ENCODE measurements at places on chromosomes 6 and 20.
A peak's percentile ranks its signal among the peaks of the same experiment; 100 is the strongest.

DNA sequence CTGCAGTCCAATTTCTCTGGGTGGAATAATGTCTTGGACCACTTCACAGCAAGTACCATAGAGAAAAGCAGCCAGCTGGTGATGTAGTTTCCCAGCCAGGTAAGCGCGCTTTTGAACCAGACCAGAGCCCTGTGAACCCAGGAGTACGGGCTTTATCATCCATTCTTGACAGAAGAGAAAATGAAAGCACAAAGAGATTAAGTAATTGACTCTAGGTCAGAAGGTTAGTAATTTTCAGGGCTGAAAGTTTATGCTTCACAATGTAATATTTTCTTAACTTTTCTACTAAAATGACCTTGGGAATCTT lies 7.1 kb upstream of the UST start:
- no peak for DNase-seq

GRCh38 chr6:27836141-27836782 lies 75.9 kb downstream of the OR2B2 start:
- DNase-seq = no peak

DNA sequence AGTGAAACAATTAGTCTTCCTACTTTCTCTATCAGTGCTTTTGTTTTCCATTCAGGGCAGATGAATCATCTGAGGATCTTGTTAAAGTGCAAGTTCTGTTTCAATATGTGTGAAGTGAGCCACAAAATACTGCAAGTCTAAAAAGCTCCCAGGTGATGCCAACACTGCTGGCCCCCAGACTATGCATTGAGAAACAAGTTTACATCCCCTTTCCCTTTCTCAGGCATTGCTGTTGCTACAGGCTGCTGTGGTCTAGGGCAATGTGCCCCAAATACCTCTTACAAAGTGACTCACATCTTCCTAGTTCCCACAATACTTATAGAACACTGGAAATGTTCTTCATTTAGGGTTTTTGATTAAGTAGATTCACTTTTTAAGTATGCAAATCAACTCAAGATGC lies 31.8 kb downstream of the ABRACL start:
- no peak for DNase-seq

DNA sequence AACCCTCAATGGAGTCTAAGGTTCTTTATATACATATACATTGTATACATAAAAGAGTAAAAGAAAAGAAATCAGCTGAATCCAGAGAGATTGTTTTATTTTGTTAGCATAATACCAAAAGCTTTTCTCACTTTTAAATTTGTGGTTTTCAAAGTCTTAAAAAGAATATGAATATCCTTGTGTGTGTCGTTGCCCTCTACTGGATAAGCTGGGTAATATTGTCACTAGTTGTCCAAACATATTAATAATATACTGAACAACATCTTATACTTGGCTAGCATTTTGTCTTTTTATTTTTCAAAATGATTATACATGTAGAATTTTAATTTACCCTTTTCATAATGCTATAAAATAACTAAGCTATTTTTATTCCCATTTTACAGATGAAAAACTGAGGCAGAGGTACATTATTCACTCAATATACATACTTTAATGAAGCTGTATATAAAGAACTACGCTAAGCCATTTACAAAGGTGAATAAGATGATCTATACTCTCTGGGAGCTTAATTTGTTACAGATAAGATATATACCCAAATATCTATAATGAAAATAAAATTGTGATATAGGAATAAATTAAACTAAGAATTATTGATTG lies 531.7 kb downstream of the TFAP2B start:
- DNase-seq = no peak

- no peak for DNase-seq
Measured at GRCh38 chr6:100447081-100447899, 17.4 kb downstream of the SIM1 start.

GRCh38 chr6:146881228-146882181 lies 282.7 kb downstream of the ADGB start:
- no peak for DNase-seq

DNA sequence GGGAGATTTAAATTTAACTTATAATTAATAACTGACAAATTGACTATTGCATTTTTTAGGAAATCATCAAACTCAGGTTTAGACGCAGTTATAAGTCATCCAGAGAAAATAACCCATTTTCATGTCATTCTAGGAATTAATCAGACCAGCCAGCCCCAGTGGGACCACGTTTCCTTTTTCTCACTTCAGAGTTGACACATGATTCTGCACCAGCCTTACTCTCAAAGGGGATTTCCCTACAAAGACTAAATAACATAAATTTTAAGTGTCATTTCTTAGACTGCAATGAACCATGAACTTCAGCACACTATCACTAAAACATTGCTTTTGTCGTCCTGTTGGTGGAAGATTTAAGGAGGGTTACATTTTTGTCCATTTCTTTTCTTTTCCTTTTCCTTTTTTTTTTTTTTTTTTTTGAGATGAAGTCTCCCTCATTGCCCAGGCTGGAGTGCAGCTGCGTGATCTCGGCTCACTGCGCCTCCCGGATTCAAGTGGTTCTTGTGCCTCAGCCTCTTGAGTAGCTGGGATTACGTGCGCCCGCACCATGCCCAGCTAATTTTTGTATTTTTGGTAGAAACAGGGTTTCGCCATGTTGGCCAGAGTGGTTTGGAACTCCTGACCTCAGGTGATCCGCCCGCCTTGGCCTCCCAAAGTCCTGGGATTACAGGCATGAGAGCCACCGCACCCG lies 3.6 kb downstream of the IPCEF1 start:
- peak; percentile 67 for DNase-seq

DNA sequence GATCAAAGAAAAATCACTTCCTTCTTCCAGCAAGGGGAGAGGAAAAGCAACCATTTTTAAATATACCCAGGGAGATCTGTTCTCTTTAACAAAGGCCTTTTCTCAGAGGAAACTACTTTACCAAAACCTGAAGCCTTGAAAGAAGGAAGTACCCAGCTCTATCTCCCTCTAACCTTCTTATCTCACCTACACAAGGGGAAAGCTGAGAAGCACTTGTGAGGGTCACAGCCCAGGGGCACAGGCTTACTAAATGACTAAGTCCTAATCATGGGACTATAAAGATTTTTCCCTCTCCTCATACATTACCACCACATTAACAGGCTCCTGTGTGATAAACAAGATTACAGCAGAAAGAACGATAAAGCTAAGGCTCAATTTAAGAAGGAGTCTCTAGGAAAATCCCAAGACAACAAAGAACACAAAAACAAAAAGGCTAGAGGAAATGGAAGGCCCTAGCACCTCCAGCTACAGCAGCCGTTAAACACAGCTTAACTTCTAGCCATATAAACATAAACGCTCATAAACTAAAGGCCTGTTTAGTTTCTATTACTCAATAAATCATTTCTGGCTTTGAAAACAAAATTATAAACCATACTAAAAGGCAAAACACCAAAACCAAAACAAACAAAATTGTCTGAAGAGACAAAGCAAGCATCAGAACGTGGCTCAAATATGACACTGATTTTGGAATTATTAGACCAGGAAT lies 284.9 kb upstream of the ECI2 start:
- no peak for DNase-seq

DNA sequence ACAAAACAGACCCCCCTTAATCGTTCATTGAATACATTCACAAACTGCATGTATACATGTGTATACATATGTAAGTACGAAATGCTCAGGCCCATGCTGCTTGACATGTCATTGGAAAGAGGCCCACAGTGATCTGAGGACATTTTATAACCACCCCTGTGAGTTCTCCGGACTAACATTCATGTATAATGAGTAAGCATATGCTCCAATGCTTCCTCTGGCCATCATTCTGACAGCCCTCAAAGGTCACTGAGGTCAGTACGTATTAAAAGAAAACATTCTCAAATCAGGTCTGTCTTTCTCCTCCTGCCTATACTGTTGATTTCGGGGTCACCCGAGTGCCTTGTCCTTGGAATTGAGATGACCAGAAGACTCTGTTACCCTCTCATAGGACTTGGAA lies 54.9 kb downstream of the TENT5A start:
- no peak for DNase-seq

DNA sequence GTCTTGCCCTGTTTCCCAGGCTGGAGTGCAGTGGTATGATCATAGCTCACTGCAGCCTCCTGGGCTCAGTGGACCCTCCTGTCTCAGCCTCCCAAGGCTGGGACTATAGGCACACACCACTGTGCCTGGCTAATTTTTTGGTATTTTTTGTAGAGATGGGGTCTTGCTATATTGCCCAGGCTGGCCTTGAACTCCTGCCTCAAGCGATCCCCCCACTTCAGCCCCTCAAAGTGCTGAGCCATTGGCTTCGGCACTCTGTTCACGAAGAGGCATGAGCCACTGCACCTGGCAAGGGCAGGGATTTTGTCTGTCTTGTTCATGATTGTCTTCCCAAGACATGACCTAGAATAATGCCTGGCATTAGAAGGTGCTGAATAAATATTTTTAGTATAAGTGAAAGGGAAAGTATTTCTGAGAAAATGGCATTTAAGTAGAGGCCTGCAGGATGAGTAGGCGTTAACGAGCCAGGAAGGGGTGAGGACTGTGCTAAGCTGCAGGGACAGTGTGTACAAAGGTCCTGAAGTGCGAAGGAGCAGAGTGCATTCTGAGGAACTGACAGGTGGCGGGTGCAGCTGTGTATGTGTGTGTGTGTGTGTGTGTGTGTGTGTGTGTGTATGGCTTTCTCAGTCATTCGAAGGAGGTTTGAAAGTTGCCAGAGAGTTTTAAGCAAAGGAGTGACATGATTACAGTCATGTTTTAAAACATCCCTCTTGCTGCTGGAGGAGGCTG lies 43.0 kb downstream of the VEGFA start:
- DNase-seq = peak; percentile 81

GRCh38 chr20:19780261-19780660 lies 22.2 kb downstream of the RIN2 start:
- DNase-seq = no peak

GRCh38 chr6:152094992-152095592 lies 287.6 kb downstream of the ESR1 start:
- no peak for DNase-seq

DNA sequence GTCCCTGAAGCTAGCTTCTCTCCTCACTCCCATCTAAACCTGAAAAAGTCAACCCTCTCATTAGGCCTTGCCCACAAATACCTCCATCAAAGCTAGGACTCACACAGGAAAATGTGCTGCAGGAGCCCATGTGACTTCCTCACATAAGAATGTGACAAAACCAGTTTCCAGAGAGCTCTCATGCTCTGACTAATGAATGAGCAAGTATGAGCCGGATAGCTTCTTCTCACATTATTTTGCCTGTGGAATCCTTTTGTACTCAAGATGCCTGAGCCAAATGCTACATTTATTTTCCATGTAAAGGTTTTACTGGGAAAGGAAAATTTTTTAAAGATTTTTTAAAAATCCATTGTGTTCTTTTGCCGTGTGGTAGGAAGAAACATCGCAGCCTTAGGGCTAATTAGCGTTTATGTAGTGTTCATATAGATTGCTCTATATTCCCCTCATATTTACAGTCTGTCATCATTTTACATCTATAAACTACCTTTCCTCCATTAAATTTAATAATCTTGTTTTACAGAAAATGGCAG lies 68.6 kb upstream of the CCN6 start:
- DNase-seq = no peak

DNA sequence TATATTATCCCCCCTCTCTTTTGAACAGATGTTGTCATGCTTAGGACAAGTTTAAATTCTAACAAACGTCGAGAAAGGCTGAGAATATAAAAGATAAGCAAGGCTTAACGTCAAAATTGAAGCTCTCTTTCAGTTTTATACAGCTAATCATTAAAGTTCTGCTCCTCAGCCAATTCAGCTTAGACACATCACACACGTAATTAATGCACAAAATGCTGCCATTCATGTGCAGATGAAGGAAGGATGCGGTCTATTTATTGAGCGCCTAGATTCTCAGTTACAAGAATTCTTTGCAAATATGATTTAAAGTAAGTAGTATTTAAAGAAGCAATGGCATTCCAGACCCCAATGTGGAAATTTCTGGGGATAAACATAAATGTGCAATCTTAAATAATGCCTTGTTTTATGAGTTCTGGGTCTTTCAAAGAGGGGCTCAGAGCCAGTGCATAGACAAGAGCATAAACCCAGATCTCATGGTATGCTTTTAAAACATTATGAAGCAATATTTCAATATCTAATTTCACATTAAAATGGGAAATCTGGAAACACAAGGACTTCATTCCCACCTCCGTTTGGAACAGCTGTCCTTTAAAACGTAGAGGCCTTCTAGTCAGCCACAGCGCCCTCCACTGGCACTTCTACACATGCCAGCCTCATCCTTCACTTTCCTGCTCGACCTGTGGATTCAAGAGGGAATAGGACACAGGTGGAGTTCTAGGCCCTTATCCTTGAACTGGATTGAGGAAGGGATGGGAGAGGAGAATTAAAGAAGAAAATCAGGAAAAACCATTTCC lies 85.8 kb downstream of the LYRM4 start:
- no peak for DNase-seq

DNA sequence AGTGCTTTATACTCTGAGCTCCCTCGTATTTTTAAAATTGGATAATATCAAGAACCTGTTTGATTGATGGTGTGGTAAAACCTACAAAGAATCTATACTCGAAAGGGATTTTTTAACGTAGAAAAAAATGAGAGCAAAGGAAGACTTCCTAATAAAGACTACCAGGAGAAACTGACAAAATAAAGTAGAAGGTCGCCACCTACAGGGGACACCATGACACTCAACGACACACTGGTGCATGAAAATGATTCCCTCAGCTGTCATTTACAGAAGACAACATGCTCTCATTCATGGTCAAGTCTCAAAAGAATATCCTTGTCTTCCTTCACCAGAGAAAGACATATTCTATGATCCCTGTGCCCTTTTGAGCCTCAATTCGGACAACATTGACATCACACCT lies 10.1 kb upstream of the NHSL1 start:
- DNase-seq = no peak

DNA sequence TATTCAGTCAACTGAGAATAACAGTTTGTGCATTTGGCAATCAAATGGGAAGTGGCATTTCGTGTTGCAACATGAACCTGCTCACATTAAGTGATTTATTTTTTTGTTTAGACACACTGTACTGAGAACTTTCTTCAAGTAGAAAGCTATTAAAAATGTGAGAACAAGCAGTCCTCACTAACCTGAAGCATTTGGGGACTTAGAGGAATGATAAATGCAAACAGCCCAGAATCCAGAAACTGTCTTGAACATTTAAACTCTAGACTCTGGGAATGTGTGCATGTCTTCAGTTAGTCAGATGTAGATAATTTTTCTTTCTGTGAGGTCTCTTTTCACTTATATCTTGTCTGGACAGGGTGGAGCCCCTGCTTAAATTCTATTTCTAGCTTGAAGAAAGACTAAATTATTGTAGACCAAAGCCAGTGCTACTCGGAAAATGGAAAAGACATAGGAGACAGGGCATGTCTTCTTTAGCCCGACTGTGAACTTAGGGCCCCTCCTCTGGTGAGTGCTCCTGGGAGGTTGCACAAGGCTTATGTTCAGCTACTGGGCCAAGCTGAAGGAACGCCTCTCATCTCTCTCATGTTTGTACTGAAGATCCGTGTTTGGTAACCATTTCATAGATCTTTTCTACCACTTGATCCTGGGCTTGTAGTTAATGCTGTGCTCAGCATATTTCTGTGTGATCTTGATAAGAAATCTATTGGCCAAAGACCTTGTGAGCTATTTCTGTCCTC lies 70.1 kb downstream of the SLX4IP start:
- DNase-seq = no peak

- no peak for DNase-seq
Measured at GRCh38 chr6:118813775-118814174, 80.2 kb upstream of the ASF1A start.

GRCh38 chr6:89267918-89268317 lies 47.2 kb downstream of the GABRR2 start:
- no peak for DNase-seq

GRCh38 chr20:41428285-41428684 lies 61.7 kb upstream of the EMILIN3 start:
- DNase-seq = no peak
